ENCODE measurements at places on chromosomes 6 and 20.

- DNase-seq = no peak
Observed at GRCh38 chr6:100468016-100468622, 3.4 kb upstream of the SIM1 start.

GRCh38 chr20:40778894-40779496 is 90.0 kb upstream of the MAFB start:
- no peak for DNase-seq

DNA sequence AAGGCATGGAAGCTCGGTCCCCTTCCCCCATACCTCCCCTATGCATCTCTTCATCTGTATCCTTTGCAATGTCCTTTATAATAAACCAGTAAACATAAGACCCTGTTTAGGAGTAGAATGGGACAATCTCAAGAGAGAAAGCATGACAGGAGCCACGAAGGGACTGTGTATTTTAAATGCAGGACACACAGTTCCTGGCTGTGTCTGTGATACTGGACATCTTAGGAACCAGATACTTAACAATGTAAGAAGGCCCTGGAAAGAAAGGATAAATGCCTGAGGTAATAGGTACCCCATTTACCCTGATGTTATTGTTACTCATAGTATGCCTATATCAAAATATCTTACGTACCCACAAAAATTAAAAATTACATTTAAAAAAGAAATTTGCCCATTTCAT is 36.6 kb downstream of the NUDT3 start:
- no peak for DNase-seq

DNA sequence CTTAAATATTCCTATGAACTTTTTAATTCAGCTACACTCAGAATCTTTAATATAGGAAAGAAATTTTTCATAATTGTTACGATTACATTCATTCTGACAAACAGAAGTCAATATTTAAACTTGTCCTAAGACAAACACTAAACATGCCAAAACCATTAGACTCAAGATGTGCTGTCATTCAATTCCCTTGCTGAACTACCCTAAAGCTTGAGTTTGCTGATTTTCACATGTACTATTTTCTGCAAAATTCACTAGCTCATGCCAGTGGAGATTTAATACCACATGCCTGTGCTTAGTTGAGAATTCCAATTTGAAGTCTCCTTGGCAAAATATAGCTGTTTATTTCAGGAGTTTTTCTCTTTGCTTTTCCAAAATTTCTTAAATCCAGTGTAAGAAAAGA is 448.0 kb downstream of the COL12A1 start:
- DNase-seq = no peak

DNA sequence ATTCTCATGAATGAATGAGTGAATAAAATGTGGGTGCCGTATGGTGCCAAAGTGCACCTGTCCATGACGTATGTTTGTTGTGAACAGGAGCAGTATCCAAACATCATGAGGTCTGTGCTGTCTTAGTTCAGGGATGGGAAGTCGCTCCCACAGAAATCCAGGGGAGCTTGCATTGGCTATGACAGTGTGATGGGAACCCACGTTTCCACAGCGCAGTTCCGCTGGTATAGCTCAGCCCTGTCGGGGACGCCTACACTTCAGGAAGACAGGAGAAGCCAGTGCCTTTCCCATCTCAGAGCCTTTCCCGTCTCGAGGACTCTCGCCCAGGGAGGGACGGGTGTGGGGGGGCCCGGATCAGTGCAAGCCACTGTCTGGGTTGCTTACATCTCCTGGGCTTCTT is 69.8 kb downstream of the DACT2 start:
- no peak for DNase-seq

- DNase-seq = no peak
Observed at GRCh38 chr20:5638023-5638422, 112.2 kb upstream of the SHLD1 start.

GRCh38 chr6:163469459-163469985 is 55.0 kb downstream of the QKI start:
- DNase-seq = no peak

GRCh38 chr6:44110005-44110676 is 17.1 kb downstream of the MRPL14 start:
- DNase-seq = no peak

DNA sequence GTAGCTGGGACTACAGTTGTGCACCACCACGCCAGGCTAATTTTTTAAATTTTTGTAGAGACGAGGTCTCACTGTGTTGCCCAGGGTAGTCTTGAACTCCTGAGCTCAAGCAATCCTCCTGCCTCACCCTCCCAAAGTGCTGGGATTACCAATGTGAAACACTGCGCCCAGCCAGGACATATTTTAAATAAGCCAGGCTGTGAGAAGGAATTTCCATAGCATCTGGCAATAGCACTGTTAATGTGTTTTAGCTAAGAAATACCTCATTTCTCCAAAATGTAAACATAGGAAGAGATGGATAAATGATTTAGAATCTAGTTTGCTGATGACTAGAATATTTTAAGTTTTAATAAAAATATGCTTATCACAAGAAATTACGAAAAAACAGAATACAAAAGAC is 27.0 kb upstream of the SLA2 start:
- DNase-seq = no peak

GRCh38 chr6:42428326-42429041 is 23.2 kb downstream of the TRERF1 start:
- DNase-seq = no peak

DNA sequence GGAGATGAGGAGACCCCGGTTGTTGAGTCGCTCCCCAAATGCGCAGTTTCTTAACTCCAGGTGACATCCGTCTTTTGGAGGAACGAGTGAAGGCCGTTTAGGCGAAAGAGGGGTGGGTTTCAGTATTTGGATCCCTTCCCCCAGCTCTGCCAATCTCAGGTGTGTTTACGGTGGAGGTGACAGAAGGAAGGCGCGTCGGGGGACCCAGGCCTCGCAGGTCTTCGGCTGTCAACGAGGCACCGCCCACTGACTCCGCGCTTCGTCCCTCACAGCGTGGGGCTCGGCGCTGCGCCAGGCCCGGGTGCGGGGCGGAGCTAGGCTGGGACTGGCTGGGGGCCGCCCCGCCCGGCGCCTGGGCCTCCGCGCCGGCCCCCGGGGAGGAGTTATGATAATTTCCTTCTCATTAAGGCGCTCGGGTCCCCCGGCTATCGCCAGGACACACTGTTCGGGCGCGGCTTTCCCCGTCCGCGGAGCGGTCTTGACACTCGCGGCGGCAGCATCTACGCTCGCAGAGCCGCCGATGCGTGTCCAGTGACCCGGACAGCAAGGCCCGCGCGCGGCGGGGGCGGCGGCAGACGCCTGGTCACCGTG is at the start of gene TFAP2C:
Gene TFAP2C (plus strand): TSS at position 434 of the 591 bp plus-strand sequence. CDS start 239 bp downstream, outside the sequence.
- DNase-seq = peak; percentile 73

DNA sequence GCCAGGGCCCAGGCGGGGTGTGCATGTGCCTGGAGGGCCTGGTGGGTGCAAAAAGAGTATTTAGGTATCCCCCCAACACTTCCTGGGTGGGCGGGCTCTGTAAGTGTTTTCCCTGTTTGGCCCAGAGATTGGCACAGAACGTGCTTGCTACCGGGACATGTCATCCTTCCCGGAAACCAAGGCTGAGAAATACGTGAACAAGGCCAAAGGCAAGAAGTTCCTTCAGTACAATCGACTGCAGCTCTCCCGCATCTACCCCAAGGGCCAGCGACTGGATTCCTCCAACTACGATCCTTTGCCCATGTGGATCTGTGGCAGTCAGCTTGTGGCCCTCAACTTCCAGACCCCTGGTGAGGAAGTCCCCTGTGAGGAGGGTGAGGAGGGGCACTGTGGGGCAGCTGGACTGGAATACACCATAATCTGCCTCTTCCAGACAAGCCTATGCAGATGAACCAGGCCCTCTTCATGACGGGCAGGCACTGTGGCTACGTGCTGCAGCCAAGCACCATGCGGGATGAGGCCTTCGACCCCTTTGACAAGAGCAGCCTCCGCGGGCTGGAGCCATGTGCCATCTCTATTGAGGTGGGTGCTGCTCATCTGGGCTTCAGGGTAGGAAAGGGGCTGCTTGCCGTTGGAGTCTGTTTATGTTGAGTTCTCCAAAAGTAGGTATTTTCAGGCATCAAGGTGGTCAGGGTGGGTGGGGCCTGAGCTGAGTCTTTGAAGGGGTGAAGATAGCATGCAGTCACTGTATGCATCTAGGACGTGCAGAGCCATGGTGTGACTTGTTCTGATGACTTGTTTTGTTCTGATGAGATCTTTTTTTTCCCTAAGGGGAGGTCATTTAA is 35.2 kb downstream of the PLCG1 start:
- no peak for DNase-seq

DNA sequence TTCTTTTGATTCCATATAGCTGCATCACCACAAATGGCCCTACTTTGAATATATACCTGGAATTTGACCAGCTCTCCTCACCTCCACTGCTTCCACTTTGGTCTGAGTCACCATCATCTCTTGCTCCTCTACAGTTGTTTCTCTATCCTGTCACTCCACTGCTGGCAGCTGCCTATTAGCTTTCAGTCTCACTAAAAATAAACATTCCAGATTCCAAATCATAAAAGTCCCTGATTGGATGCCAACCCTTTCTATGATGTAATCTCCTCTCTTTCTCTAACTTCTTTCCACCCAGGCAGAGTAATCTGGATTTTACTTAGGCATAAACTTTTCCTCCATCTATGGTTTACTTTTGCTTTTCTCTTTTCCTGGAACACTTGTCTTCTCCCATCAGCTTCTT is 49.1 kb downstream of the RFPL4B start:
- no peak for DNase-seq

- DNase-seq = peak; percentile 37
Observed at GRCh38 chr6:142653710-142654420, 291.1 kb downstream of the HIVEP2 start.

DNA sequence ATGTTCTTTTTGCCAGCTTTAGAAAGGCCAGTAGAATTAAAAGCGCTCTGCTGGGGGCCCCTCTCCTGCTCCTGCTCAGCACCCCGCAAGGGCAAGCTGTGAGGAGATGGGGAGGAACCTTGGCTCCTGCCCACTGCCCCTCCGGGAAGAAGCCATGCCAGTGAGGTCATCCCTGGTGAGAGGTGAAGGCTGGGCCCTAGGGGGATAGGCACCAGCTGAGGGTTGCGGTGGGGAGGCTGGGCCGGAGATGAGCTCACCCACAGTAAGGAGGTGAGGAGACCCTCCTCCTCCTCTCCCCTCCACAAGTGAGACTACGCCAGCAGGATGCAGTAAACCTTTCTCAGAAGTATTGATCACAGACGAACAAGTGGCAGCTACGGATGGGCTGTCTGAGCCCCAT is 32.1 kb downstream of the LRFN2 start:
- no peak for DNase-seq

DNA sequence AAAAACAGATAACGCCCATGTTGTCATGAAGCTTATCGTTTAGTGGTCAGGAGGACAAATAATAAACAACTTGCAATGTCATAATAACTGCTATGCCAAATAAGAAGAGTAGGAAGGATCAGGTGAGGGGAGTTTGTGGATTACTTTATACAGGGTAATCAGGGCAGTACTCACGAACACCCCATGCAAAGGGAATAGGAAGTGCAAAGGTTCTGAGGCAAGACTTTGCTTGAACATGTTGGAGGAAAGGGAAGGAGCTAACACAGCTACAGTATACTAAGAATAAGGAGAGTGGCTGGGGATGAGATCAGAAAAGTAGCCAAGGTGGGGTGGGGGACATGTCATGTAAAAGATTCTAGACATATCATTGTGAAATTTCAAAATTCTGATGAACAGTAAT is 292.0 kb upstream of the RUNX2 start:
- DNase-seq = no peak

DNA sequence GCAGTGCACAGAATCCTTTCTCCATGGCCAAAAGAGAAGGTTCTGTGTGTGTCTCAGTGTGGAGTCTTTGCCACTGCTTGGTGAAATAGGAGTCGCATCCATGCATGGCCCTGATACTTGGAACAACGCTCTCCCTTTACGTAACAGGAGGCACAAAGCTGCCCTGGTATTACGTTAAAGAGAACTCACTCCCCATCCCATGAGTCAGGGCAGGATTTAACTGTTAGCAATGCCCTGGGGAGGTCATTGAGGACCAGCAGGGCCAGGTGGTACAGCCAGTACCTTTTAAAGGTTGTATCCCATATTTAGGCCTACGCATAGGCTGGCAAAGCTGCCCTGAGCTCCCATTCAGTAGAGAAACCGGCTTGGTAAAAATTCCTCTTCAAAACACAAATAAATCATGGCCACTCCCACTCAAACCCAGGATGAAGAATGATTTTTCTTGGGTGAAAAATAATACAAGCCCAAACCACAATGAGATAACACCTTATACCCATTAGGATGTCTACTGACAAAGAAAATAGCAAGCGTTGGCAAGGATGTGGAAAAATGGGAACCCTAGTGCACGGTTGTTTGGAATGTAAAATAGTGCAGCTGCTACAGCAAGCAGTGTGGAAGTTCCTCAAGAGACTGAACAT is 37.1 kb downstream of the MYLK4 start:
- no peak for DNase-seq

DNA sequence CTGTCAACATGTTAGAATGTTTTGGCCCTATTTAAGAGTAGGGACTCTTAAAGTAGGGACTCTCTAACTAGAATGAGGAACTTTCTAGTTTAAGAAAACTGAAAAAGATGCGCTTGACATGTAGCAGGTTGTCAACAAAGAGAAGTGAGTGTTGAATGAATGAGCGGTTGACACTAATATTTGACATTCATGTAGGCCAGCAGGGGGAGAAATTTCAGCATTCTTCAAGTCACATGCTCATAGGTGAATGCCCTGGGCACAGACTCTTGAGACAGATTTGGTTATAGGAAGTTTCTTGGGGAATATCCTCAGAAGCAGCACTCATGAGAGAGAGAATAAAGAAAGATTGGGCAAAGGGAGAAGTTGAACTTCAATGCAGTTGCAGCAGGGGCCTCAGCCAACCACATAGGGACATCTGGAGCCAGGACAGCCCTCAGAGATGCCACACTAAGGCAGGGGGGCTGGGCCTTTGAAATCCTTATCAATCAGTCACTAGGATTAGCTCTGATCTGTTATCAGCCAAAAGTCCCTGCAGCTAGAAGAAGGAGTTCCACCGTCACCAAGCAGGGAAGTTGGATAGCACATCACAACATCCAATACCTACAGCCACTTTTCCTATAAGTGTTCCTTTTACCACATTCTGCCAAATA is 145.1 kb upstream of the FKBP1C start:
- DNase-seq = no peak

- DNase-seq = peak; percentile 75
Observed at GRCh38 chr6:127484212-127484863, 25.1 kb upstream of the KIAA0408 start.

DNA sequence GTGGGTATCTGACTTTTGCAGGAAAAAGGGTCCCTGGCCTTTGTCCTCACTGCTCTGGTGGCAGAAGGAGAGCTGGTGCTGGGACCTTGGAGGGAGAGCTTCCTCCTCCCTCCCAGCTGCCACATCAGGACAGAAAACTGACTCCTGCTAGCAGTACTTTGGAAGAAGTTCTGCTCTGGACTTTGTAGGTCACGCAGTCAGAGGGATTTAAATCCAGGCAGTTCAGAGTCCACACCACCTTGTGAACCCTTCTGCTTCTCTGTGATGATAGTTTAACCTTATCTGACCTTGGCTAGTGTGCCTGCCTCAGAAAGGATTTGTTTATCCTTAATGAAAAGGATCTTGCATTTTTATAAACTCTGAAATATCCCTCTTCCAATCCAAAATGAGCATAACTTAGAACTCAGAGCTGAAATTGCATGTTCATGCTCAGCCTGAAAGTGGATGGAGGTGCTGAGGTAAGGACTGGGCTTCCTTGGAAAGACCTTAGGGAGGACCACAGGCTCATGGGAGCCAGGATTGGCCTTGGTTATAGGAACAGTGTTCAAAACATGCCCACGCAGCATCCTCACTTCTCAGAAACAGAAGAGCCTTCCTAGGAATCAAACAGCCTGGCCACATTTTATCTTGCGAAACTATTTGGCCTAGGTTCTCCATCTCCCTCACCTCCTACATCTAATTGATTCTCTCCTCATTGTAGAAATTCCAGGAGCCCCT is 123.9 kb upstream of the SASH1 start:
- DNase-seq = no peak

- DNase-seq = no peak
Observed at GRCh38 chr20:50194422-50194830, 3.8 kb downstream of the CEBPB start.
